ENCODE measurements at places on chromosomes 7 and 10. TPM values are rescaled to one million over a fixed set of nuclear protein-coding genes. Genes with fewer than 3 reads are reported as not detected.

HMX3 gene
- not detected for total RNA-seq

GPR22 gene
- not detected for total RNA-seq

DOCK1 gene
- not detected for total RNA-seq

PARP12 gene
- 76.2 TPM for total RNA-seq

CBX3 gene
- total RNA-seq: 213 TPM

CRHR2 gene
- not detected for total RNA-seq

SPDYE8 gene
- total RNA-seq: not detected

FGL2 gene
- 0.86 TPM for total RNA-seq

GOLGA7B gene
- total RNA-seq: 15.0 TPM

ASAH2 gene
- 1.6 TPM for total RNA-seq

BLNK gene
- total RNA-seq: not detected

CTAGE8 gene
- 2.1 TPM for total RNA-seq

SEMA3A gene
- total RNA-seq: 3.9 TPM

OPALIN gene
- total RNA-seq: not detected

GARIN1A gene
- total RNA-seq: 0.17 TPM

SEC31B gene
- total RNA-seq: 296 TPM

ALDH18A1 gene
- total RNA-seq: 51.4 TPM

ZNRF2 gene
- 16.3 TPM for total RNA-seq

ABCF2 gene
- total RNA-seq: 25.1 TPM

CYP2C9 gene
- total RNA-seq: not detected

TFR2 gene
- total RNA-seq: 10.0 TPM

HEPACAM2 gene
- not detected for total RNA-seq

TLX1 gene
- total RNA-seq: not detected

TSPAN13 gene
- total RNA-seq: 0.13 TPM

MUC12 gene
- total RNA-seq: not detected

OR2A7 gene
- total RNA-seq: 3.7 TPM

CARD11 gene
- 133 TPM for total RNA-seq

ANKRD7 gene
- not detected for total RNA-seq

CPED1 gene
- total RNA-seq: not detected

ASIC3 gene
- 3.7 TPM for total RNA-seq

DMTF1 gene
- total RNA-seq: 108 TPM

MGAM2 gene
- total RNA-seq: not detected

LRRD1 gene
- not detected for total RNA-seq

PHKG1 gene
- total RNA-seq: 1.7 TPM

NXPH1 gene
- total RNA-seq: not detected

MKX gene
- not detected for total RNA-seq

ENO4 gene
- not detected for total RNA-seq

CNPY1 gene
- not detected for total RNA-seq

CH25H gene
- total RNA-seq: not detected

UFSP1 gene
- total RNA-seq: 5.2 TPM

ZNF92 gene
- total RNA-seq: 15.9 TPM

SYT15 gene
- 0.75 TPM for total RNA-seq

IFIT1 gene
- 2.9 TPM for total RNA-seq

DGKB gene
- not detected for total RNA-seq

NEURL1 gene
- total RNA-seq: 1.0 TPM

COL28A1 gene
- total RNA-seq: 0.08 TPM

GPR26 gene
- total RNA-seq: not detected

ASZ1 gene
- total RNA-seq: not detected

CLCN1 gene
- total RNA-seq: not detected

SPRN gene
- total RNA-seq: not detected

All from activated naive CD4-positive, alpha-beta T cell treated with anti-CD3 and anti-CD28 coated beads, Interleukin-2, amount 10 ng/mL, durations not matched to agents 5 hours and 36 hours (primary cell).